ENCODE measurements at places on chromosomes 6 and 20.

DNA sequence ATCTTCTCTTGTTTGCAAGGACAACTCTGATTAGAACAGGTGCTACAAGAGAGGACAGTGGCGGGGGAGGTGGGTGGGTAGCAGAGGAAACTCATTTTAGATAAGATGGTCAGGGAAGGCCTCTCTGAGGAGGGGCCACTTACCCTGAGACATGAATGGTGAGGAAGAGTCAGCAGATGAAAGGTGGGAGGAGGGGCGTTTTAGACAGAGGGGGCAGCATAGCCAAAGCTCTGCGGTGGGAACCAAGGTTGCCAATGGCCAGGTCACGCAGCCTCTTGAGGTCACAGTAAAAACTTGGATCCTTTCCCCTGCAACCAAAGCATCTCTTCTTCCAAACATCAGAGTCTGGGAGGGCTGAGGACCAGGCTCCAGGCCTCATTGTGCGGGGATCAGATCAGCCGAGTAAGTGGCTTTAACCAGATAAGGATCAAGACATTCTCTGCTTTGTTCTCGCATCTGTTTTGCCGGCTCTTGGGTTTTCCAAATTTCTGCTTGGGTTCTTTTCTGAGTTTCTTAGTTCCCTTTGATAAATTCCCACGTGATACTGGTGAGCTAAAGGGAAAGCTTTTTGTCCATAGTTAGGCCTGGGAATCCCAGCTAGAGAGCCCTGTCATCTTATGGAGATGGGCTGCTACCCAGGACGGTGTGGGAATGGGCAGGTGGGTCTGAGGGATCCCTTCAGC, 5.5 kb upstream of the CD40 start:
- no peak for DNase-seq

- DNase-seq, result no peak
Measured at GRCh38 chr6:170080169-170080827, 210.6 kb downstream of the DLL1 start.

DNA sequence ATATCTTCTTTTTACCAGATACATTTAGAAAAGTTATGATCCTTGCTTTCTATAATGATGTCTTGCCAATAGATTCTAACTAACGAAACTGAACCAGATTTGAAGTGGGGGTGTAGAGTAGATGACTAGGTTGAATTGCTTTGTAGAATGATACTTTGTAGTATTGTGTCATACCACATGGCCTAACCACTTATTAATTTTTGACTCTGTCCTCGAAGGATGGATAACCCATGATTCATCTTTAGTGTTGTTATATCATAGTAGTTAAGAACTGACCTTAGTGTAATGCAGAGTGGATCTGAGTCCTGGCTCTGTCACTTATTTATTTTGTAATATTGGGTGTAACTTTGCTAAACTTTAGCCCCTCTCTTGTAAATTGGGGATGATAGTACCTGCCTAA, 4.5 kb downstream of the PHF3 start:
- no peak for DNase-seq

- no peak for DNase-seq
Measured at GRCh38 chr6:32254761-32255198, 30.9 kb upstream of the NOTCH4 start.

DNA sequence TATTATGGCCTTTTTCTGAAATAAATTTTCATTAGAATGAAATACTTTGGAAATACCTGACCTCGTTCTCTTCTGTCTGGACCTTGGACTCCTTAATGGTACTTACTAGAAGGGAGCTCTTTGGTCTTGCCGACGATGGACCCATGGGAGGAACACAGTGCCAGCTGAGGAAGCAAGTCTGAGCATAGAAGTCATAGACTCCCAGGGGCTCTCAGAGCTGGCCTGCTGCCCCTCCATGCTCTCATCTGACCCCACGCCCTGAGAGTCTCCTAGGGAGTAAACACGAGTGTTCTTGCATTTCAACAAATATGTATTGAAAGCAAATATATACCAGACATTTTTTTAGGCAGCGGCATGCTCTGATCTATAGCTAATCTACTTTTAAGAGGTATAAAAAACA, 87.8 kb downstream of the PLEKHG1 start:
- no peak for DNase-seq

DNA sequence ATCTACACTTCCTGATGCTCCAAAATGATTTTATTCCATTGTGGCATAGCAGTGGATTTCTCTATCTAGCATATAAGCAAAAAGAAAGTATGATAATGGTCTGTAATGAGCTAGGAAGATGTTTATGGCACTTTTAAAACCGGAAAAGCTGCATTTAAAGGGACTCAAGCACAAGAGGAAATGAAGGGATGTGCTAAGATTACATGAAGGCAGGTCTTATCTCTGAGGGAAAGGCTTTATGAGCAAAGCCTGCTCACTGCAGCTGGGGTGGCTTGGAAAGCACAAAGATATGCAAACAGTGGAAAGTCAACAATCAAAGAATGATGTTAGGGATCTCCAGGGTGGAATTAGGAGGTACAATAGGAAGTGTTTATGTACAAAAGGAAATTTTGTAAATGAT, 138.2 kb downstream of the TENT5A start:
- no peak for DNase-seq

- no peak for DNase-seq
Measured at GRCh38 chr6:136995521-136995920, 49.2 kb downstream of the IL20RA start.

- no peak for DNase-seq
Measured at GRCh38 chr6:149903938-149904611, 6.2 kb upstream of the RAET1E start.

DNA sequence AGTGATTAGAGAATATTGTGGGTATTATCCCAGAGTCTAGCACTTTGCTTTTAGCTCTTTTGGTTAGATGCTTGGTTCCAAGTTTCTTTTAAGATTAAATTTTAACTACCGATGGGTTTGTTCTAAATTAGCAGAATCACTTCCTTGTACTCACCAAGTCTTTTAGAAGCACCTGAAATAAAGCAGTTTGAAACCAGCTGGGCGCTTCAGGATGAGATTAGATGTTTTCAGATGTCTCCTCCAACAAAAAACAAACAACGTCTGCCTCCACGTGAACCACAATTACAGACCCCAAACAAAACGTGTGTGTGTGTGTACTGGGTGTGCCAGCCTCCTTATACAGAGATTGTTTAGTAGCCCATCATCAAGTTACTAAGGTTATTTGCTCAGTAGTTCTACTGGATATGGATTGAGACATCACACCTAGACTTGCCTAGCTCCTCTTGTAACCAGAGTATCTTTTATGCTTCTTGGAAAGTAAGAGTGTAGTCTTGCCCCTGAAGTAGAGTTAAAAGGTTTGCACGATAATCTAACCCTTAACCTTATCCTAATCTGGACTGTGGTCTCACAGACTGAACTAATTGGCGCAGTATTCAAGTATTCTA, 2.3 kb downstream of the DSTN start:
- DNase-seq, result no peak

- DNase-seq, result no peak
Measured at GRCh38 chr6:116229287-116229913, 24.5 kb downstream of the TSPYL4 start.

DNA sequence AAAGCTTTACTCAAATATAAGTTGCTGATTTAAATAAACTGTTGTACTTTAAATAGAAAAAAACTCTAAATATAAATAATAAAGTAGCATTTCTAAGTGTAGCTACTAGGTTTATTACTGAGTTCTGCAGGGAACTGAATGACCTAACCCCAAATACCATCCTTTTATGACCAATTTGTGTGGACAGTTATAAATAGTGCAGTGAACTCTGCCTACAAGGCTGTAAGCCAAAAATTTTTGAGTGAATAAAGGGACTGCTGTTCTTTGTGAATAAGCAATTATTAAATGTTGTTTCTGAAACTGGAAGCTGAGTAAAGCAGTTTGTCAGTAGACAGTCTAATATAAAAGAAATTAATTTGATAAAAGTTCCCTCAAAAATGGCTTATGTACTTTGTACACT, 90.8 kb upstream of the ELOVL5 start:
- no peak for DNase-seq

- DNase-seq, result no peak
Measured at GRCh38 chr20:20843982-20844381, 131.5 kb upstream of the RALGAPA2 start.

GRCh38 chr6:163733061-163733460, 318.5 kb downstream of the QKI start:
- DNase-seq, result no peak

DNA sequence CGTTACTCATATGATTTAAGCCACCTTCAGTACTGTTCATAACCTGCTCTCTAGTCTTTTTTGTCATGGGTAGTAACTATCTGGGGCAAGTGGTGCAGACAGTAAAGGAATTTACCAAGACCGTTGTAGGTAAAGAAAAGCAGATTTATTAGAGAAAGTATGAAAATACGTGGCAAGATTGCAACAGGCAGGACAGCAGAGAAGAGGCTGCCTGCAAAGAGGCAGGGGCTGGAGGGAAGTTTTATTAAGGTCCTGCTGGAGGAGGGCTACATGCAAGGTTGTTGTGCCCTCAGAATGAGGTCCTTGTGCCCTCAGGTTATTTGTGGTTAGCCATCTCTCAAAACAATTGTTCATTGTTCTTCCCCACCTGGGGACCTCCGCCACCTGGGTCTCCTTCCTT, 444.3 kb downstream of the BCKDHB start:
- no peak for DNase-seq

- DNase-seq, result no peak
Measured at GRCh38 chr6:112939563-112939962, 592.4 kb downstream of the RFPL4B start.

- no peak for DNase-seq
Measured at GRCh38 chr20:48090314-48090713, 305.0 kb upstream of the SULF2 start.

DNA sequence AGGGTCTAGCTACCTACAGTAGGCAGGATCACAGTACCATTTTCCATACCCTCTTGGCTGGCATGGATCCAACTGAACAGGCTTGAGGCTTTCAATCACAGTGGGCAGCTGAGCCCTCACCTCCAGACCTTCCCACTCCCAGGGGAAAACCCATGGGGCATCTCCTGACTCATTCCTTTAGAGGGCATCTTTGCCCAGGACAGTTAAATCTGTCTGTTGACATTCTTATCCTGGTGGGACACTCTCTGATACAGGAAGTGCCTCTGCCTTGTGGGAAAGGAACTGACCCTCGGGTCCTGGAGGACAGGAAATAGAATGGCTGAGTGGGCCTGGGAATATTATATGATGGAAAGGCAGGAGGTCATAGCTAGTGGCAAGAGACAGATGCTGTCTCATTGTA, 10.2 kb upstream of the EPB41L1 start:
- DNase-seq, result no peak

GRCh38 chr6:113120582-113121285, 736.4 kb upstream of the MARCKS start:
- no peak for DNase-seq

DNA sequence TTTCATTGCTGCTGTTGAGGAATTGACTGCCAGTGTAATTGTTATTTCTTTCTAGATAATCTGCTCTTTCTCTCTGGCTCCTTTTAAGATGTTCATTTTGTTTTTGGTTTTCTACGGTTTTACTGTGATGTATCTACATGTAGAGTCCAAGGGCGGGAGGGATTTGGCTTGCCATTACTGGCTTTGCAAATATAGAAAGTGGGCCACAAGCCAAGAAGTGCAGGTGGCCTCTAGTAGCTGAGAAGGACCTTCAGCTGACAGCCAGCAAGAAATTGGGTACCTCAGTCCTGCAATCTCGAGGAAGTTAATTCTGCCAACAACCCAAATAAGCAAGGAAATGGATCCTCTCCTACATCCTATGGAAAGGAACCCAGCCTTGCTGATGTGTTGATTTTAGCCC, 42.8 kb upstream of the GLP1R start:
- DNase-seq, result no peak

DNA sequence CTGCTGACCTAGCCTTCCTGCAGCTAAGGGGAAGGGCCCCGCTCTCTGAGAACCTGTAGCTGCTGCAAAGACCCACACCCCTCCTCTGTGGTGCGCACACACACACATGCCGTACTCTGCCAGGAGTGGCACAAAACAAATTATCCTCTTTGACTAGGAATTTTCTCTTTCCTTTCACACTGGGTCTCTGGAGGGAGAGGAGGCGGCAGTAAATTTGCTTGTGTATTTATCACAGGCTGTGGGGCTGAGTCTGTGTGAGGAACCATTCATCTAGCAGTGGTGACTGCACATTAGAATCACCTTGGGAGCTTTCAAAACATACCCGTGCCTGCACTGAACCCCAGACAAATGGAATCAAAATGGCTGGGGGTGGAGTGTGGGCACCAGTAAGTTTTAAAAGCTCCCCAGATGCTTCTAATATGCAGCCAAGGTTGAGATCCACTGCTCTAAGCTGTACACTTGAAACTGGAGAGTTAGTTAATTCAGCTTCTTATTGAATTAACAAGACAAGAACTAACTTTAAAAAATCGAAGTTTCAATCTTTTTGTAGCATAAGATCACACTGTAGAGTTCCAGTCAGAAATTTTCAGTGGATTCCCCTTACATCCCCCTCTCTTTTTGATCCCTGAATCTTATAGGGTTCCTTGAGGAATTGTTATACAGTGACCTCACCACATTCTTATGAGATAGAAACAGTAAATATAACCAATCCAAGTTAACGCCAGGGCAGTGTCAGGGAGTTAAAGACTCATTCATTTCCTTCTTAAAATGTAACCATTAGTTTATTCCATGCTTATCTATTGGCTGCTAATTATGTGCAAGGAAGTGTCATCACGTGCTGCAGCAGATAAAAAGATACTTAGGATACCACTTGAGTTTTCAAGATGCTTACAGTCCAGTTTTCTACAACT, 29.8 kb upstream of the GMDS start:
- no peak for DNase-seq

- no peak for DNase-seq
Measured at GRCh38 chr6:7424967-7425807, 35.6 kb downstream of the RIOK1 start.

GRCh38 chr20:23114448-23115082, 28.4 kb upstream of the CD93 start:
- no peak for DNase-seq

DNA sequence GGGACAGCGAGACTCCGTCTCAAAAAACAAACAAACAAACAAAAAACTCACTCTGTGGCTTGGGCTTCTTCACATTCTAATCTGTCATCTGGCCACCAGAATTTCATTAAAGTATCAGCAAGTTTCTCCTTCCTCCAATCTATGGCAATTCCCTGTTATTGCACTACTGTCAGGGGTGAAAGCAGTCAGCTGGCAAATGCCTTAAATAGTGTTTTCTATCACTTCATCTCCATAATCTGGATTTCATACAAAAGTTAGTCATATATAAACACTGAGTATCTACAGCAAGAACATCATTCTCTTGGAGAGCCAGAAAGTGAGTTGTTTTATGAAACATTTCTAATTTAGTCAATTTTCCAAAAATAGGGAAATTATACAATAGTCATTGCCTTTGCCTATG, 56.1 kb downstream of the PHACTR3 start:
- no peak for DNase-seq

Data from stimulated activated CD8-positive, alpha-beta memory T cell treated with anti-CD3 and anti-CD28 coated beads, Interleukin-7, amount 100 ng/mL, for 4 hours (primary cell).